ENCODE measurements at places on chromosomes 3 and 15.

- no peak for DNase-seq
Observed at GRCh38 chr3:47476330-47476626, 537 bp upstream of the SCAP start.

DNA sequence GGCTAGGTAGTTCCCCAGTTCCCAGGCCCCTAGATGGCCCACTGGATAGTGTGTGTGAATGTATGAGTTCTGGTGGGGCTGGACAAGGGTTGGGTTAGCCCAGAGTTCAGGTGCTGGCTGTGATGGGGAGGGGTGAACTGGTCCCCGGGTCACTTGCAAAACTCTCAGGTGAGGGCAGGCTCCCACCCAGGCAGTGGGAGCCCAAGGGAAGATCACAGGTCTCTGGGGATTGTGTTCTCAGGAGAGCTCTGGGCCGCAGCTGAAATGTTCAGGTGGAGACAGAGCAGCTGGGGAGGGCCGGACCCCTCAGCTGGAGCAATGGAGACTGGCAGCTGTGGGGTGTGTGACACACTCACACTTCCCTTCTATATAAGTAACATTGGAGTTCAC is 12.8 kb upstream of the FAM98B start:
- DNase-seq, result no peak

DNA sequence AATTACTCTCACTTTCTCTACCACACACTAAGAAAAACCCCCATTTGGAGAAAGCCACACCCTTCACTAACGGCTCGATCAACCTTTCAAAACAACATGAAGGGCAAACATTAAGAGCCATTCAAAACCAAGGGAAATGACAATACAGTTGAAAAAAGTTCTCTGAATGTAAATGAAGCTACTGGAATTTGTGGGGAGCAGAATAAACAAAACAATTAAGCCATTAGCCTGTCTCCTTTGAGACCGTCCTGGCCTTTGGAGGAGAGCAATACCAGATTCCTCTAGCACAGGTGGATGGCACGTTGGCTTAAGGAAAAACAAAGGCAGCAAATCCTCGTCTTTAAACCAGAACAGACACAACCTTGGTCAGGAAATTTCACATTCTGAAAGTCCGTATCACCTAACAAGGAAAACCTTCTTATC is 18.7 kb downstream of the MYO1E start:
- no peak for DNase-seq

DNA sequence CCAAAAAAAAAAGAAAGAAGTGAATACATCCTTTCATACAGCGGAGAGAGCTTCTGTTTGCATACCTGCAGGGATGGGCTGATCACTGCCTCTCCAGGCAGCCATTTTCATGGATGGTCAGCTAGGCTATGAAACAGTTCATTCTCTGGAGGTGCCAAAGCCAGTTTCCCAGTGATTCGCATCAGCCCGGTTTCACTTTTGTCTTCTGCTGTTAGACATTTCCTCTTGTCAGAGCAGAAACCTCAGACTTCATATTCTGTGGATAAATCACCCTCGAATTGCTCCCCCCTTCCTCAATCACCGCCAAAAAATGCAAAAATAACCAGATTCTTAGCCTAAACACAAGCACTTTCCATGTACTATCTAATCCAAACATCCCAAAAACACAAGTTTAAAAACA is 225.6 kb downstream of the ADAMTS9 start:
- peak; percentile 69 for DNase-seq

DNA sequence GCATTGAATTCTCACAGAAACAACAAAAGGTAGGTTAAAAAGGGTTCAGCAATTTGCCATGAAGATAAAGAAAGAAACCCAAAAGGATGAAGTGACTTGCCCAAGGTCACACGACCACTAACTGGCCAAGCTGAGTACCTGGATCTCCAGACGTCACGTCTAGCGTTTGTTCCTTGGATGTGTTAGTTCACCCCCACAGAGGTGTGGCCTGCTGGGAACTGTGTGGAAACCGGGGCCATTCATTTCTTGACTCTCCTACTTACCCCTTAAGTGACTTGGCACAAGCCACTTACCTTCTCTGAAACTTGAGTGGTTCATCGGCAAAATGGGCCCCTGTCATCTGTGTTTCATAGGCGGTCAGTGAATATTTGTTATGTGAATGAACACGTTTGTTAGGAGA is 244.3 kb upstream of the SLCO3A1 start:
- DNase-seq, result no peak

GRCh38 chr3:120659285-120659684 is 22.8 kb downstream of the HGD start:
- DNase-seq, result no peak

- no peak for DNase-seq
Observed at GRCh38 chr3:188489639-188490405, 335.9 kb downstream of the LPP start.

DNA sequence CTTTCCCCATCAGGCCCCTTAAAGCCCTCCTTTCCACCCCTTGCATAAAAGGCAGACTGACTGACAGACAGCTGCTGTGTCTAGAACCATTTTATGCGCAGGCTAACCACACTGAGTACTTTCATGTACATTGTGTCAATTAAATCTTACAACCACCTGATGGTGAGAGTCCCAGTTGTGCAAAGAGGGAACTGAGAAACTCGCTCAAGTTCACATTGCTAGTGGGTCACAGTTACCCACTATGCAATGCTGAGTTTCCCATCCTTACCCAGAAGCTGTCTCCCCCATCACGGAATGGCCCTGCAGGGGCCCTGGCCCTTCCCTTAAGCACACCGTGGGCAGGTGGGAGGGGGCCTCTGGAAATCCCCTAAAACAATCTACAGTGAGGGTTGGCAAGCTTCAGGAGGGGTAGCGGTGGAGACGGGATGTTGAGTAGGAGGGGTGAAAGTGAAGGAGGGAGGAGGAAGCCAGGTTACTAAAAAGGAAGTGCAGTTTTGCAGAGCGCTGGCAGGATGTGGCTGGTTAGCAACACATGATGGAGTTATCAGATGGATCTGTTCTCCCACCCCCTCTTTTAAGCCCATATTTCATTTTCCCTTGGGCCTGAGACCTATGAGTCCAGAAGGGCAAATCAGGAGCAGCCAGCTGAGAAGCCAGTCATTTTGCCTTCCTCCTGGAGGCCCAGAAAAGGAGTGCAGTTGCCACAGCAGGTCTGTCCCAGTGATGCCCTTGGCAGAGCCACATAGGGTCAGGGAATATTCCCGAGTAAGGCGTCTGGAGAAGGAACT is 30.0 kb downstream of the STARD5 start:
- DNase-seq, result no peak

- no peak for DNase-seq
Observed at GRCh38 chr3:105523501-105523900, 156.8 kb downstream of the ALCAM start.

- DNase-seq, result no peak
Observed at GRCh38 chr15:60844511-60845174, 365.7 kb upstream of the ICE2 start.

GRCh38 chr3:102979682-102980354 is 545.0 kb downstream of the ZPLD1 start:
- DNase-seq, result peak; percentile 91

- no peak for DNase-seq
Observed at GRCh38 chr3:172071780-172072330, 32.5 kb downstream of the FNDC3B start.

Data from GM04504 (cell line).